ENCODE measurements at places on chromosomes 16 and 17.
A peak's percentile ranks its signal among the peaks of the same experiment; 100 is the strongest.

DNA sequence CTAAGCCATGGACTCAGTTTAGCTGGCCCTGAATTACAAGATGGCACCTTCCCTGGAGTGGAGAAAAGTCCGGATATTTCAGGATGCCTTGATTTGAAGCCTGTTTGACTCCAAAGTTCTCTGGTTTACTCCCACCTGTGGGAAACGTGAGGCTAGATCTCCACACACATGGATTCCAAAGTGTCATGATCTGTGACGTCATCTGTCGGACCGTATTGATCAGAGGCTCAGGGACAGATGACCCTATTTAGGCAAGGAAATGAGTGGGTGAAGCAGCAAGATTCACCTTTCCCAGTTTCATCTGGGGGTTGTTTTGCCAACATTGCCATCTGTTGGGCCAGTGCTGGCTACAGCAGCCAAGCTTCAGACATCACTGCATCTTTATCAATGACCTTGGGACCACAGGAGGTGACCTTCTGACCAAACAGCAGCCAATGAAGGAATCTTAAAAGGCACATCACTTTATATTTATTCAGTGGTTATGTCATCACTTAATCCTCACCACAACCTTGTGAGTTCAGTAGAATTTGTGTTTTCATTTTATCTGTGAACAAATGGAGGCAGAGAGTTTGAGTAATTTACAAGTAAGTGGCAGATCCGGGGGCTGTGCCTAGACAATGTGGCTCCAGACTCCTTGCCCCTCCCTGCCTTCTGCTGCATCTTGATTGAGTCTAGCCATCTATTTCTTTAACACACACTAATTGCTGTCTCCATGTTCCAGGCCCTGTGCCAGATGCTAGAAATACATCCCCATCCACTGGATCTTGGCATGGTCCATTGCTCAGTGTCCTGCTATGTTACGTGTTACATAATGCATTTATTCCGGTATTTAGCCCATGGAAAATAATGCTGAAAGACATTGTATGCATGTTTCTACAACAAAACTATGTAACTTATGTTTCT lies 1.5 kb upstream of the CDH13 start:
- DNase-seq: no peak

DNA sequence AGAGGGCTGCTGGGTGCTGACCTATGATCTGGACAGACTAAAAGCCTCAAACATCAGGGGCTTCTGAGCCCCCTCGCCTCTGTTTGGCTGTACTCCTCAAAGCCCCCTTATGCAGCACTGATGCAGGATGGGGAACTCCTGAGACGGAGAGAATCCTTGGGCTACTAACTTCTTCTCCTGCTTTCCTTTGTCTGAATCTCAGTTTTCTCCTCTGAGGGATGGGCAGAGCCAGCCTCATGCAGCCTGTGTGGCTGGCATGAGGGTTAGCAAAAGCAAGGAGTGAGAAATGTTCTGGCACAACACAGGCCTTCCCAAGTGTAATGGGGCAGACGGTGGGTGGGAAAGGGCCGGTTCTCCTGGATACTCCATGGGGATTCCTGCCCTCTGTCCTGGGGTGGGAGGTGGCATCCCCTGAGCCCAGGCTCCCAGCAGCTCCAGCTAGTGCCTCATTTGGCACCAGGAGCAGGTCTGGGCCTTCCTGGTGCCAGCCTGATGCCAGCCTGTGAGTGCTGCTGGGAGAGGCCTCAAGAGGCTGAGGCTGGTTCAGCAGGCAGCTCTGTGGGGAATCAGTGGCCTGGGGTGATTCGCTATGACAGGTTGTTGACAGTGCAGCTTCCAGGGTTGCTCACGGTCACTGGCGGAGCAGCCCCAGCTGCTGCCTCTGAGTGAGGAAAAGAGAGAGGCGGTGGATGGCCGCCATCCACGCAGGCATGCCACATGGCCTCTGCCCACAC lies 4.0 kb upstream of the BRD7 start:
- no peak for DNase-seq

GRCh38 chr17:38960402-38960801 lies 6.8 kb downstream of the FBXO47 start:
- no peak for DNase-seq

DNA sequence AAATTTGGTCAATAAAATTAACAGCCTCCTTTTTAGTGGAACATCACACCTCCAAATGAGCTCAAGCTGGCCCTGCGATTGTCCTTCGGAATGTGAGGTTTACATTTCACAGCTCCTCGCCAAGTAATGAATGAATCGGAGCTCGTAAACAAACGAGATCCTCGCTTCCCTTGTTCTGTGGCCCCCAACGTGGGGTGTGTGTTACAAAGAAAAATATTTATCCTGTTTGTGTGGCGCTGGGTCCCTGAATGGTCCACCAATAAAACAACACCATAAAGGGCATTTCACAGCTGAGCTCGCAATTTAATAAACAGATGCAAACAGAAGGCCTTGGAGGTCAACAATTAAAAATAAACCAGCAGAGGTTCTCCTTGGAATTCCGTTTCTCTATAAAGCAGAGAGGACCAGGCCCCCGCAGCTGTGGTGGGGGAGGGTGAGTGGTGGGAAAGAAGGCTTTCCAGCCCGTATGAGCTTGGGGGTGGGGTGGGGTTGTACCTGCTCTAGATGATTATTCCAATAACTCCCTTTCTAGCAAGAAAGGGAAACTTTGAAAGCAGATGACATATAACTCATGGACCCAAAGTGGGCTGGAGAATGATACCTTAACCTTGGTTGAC lies 393.9 kb upstream of the SALL1 start:
- DNase-seq: no peak

GRCh38 chr17:45579529-45580495 lies 89.3 kb upstream of the PLEKHM1 start:
- no peak for DNase-seq

DNA sequence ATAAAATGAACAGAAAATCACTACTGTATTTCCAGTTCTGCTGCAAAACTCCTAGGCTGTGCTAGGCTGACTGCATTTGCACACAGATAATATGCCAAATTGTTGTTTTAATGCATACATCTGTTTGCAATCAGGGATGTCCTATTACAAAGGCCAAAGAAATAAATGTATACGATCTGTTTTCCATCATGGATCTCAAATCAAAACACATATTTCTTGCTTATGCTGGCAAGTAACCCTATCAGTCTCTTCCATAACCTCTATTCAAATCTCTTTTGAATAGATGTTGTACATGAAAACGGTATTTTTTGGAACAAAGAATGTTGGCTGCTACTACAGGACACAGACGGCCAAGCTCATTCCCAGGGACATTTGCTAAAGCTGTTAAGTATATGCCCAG lies 56.6 kb downstream of the DUSP14 start:
- DNase-seq: no peak

DNA sequence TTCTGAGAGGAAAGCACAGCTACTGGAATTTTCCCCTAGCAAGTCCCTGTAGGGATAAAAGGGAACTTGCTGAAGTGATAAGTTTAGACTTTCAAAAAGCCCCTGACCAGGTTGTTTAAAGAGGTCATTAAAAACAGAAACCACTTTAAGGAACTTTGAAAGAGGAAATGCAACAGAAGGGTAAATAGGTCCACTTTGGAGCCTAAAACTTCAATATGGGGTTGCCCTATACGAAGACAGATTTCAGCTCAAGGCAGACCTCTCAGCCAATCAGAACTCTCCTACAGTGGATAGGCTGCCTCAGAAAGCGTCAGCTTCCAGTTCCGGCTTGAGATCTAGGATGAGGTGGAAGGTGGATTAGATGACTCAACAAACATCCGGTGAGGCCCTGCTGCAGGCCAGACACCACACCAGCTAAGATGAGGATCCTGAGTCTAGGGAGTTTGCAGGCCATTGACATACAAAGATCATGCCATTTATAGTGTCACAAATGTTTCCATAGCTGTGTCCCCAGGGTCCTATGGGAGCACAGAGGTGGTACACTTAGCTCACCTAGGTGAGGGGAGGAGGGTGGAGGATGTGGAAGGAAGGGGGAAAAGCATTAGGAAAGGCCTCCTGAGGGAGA lies 7.9 kb upstream of the MFSD6L start:
- DNase-seq: peak; percentile 12

- no peak for DNase-seq
These were observed 17.8 kb upstream of the RPL38 start for GRCh38 chr17:74185571-74186185.

DNA sequence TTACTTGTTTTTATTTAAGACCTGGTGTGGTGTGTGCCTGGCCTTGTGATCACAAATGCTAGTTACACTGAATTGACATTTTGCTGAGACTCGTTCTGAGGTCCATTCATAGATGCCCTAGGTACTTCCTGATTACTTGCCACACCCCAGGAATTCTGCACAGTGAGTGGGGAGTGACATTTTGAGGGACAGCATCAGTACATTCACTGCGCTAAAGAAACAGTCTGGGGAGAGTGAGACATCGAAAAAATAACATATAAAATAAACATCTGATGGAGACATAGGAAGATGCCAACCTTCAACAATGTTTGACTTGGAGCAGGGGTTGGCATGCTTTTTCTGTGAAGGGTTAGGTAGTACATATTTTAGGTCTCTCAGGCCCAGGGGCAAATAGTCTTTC lies 30.4 kb downstream of the ABCC1 start:
- DNase-seq: no peak

DNA sequence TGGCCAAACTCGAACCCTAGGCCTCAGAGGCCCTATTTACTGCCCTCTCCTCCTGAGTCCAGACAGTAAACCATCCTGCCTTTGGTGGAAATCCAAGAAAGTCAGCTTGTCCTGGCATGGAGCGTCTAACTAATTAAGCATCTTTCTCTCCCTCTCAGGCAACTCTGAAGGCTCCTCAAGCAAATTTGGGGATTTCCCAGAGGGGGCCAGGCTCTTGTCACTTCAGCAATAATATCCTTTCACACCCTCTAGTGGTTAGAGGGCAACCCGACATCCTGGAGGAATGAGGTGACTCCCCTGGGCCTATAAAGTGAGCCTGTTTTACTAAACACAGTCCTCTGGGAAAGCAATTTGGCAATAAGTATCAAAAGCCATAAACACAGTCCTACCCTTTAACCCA lies 60.4 kb downstream of the NOG start:
- DNase-seq: peak; percentile 56

DNA sequence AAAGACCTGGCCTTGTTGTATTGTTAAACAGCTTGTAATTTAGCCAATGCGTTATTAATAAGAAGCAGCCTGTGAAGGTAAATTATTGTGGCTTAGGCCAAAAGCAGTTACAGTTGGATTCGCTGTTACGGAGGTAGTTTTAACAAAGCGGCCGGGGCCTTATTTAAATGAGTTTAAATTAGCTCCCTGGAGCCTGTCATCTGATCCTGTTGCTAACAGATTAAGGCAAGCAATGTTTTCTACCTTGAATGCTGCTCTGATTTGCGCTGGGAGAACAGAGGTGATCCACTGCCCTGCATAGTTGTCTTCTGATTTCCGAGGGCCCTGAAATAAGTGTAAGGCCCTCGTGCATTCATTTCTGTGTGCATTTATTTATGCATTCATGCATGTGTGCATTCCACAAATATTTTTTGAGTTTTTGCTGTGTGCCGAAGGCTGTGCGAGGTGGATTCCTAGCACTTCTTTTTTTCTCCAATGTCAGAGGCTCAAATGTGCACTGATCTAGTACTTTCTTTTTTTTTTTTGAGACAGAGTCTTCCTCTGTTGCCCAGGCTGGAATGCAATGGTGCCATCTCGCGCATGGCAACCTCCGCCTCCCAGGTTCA lies 10.9 kb downstream of the SEC14L5 start:
- no peak for DNase-seq

- DNase-seq: no peak
These were observed 371.2 kb downstream of the NPIPA8 start for GRCh38 chr16:17965133-17965900.

DNA sequence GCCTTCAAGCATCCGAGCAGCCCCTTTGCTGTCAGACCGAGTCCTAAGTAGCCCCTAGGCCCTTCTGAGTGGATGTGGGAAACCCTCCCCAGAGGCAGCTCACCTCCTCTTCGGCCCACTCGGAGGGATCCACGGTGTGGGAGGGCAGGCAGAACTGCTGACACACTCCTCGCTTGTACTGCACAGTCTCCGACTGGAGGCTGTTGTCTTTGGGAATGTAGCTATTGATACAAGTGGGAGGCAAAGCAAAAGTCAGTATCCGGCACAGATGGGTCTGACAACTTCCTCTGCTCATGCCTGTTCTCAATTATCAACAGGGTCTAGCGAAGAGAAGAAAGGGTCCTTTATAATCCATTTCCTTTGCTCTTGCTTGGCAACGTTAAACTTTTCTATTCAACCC lies 25.9 kb upstream of the FOXJ1 start:
- DNase-seq: no peak

DNA sequence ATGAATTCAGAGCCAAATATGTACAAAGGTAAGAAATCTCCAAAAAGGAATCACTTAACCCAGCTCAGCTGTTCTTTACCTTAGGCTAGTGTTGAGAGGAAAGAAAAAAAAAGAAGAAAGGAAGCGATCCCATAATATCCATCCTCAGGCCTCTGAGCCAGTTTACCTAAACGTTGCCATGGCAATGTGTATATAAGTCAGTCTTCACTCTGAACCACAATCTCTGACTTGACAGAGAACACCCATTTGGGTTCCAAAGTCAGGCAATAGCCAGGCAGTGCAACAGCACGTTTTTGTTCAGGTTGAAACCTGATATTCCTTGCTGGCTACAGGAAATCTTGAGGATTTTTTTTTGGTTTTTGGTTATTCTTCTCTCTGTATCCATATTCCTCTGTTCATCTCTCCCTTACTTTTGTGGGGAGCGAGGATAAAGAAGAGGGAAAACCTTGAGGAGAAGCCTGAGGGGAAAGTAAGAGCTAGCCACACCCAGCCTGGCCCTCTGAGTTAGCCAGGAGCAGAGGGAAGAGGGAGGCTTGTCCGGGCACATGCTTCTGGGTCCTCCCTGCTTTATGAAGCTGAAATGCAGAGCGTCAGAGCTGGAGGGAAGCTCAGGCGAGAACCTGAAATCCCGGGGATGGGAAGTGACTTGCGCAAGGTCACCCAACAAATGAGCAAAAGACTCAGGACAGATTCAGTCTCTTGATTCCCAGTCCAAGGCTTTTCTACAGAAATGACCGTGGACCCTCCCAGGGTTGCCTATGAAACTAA lies 152.7 kb downstream of the SOX9 start:
- DNase-seq: no peak

GRCh38 chr17:82202981-82203380 lies 9.7 kb downstream of the CCDC57 start:
- DNase-seq: no peak

DNA sequence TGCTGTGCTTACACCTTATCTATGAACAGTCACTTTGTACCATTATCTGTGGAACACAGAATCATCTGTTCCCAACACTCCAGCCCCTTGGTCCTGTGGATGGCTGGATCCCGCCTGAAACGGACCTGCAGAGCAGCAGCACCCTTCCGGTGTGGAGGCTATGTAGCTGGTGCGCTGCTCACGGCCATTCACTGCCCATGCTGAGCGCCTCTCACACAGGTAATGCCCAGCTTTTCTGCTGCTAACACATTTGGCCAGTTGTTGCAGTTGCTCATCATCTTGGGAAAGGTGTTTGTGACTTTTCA lies 11.4 kb upstream of the PLK1 start:
- DNase-seq: no peak

All from CD4-positive, alpha-beta T cell treated with Interleukin-15 for 4 hours (primary cell).